NCI-H2227 treated with DMSO at 0.1 percent for 48 hours (cell line): ENCODE measurements at places on chromosomes 1 and 21.
A peak's percentile ranks its signal among the peaks of the same experiment; 100 is the strongest.

DNA sequence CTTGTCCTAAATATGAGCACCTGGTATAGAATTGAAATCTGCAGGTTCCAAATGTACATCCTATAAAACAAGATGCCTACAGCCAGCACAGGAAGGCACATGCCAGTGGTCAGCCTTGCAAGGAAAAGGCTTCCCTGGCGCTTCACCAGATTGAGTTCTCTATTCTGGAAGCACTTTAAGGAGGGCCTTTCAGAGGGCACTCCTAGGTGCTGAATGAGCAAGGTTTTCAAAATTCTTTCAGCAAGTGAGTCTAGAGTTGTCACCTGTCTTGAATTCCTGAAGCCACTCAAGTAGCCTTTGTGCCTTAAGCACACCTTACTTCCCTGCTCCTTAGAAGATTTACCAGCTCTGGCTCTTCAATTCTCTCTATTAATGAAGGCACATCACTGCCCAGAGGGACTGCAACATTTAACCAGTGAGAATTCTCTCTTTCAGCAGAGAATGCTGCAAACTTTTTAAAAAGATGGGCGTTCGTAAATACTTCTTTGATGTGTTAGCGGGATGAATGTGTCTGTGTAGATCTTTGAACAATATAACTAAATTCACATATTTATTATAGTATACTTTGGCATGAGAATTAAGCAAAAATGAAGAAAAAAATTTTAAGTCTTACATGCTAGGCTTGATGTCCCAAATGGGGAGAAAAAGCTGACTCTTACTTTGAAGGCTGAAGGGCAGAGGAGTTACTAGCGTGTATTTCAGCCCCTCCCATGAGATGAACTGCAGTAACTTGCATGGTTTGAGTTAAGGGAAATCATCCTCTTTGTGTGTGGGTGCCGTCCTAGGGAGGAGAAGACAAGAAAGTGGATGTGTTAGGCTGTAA is 162.0 kb downstream of the NTPCR start:
- DNase-seq, result no peak

GRCh38 chr1:94739521-94740061 is 80.6 kb upstream of the SLC44A3 start:
- DNase-seq, result no peak

DNA sequence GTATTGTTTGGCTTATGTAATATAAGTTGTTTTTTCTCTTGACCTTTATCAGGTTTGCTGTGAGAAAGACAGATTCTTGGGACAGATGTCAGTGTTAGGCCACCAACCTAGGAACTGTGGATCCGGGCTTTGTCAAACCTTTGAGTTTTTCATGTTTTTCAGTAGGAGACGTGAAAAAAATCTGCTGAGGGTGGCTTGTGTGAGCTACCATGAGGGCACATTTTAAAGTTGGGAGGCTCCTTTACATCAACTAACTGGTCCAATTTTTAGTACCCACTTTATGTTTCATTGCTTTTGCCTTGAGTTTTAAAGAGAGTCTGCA is 801 bp downstream of the RPS6KC1 start:
- DNase-seq, result no peak

- no peak for DNase-seq
Observed at GRCh38 chr1:174828264-174828663, 171.5 kb upstream of the CACYBP start.

DNA sequence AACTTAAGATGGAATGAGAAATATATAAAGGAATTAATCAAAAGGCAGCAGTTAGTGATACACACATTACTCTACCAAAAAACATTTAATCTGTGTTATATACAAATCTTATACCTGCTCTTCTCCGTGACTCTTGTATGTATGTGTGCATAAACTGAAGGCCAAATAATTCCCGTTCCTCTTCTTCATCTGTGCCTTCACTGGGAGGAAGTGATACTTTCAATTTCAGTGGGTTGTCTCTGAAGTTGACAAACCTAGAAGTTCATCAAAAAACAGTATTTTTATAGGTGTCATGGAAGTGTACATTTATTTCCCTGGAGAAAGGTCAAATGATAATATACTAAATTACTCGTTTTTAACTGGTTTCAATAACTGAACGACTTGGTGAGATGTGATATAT is 19.3 kb downstream of the TRMT13 start:
- no peak for DNase-seq

DNA sequence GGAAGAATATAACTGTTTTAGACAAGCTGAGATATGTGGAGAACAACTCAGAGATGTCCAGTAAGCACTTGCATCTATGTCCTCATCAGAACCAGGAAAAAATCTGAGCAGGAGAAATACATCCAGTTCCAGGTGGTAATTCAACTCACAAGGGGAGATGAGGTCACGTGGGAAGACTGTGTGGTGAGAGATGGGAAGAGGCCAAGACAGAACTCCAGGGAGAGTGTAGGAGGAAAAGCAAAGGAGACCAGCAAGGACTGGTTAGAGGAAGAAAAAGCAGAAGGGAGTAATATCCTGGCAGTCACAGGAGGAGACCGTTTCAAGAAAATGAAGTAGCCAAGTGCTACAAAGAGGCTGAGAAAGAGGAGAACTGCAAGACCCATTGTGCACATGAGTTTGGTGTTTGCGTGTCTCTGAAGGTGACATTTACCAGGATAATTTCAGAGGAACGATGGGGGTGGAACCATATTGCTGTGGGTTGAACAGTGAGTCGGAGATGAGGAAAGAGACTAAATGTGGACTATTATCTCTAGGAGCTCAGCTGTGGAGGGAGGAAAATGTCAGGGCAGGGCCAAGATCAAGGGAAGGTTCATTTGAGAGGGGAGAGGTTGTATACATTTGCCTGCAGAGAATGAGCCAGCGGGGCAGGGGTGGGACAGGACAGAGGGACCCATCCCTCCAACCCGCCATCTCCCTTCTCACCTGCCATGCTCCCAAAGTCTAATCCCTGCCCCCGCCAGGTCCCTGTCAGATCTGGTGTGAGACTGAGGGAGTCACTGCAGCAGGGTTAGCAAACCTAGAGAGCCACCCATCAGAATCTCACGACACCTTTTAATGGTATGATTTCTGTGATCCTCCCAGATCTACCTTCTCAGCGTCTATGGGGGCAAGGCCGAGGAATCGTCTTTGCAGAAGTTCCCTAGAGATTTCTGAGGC is 24.9 kb downstream of the SUSD4 start:
- DNase-seq, result peak; percentile 63

DNA sequence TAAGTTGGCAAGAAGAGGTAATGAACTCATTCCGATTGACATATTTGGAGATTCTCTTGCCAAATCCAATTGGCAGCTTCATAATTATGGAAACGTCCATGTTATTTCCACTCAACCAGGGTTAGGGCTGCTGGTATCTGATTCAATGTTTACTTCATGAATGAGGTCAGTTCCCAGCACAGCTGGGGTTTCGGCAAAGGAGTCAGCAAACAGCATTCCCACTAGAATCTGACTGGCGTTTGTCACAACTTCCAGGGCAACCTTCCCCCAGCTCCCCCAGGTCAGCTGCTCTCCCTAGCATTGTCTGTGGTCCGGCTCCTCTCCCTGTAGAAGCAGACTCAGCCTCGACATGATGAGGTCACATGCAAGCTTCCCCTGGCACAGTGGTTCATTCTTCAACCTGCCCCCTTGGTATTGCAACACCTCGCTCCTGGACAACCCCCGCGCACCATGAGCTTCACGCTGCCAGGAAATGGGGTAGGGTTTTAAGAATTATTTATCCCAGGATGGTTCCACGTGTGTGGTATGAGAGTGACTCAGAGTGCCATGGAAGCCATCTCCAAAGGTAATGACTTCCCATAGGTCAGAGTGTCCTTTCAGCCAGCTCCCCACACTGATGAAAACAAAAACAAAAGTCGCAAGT is 100.7 kb upstream of the SLC25A33 start:
- DNase-seq, result no peak
